ENCODE measurements at places on chromosomes 4 and X.

DNA sequence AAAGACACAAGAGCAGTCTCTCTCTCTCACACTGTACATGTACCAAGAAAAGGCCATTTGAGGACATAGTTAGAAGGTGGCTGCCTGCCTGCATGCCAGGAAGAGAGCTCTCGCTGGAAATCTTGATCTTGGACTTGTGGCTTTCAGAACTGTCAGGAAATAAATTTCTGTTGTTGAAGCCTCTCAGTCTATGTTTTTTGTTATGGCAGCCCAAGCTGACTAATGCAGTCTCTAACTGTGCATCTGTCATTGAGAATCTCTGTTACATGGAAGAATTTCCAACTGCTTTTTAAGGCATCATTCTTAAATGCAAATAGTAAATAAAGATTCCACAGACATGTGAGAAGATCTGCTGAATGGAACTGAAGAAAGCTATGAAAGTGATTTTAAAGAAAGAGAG lies 198.3 kb downstream of the PCDH10 start:
- no peak for DNase-seq

DNA sequence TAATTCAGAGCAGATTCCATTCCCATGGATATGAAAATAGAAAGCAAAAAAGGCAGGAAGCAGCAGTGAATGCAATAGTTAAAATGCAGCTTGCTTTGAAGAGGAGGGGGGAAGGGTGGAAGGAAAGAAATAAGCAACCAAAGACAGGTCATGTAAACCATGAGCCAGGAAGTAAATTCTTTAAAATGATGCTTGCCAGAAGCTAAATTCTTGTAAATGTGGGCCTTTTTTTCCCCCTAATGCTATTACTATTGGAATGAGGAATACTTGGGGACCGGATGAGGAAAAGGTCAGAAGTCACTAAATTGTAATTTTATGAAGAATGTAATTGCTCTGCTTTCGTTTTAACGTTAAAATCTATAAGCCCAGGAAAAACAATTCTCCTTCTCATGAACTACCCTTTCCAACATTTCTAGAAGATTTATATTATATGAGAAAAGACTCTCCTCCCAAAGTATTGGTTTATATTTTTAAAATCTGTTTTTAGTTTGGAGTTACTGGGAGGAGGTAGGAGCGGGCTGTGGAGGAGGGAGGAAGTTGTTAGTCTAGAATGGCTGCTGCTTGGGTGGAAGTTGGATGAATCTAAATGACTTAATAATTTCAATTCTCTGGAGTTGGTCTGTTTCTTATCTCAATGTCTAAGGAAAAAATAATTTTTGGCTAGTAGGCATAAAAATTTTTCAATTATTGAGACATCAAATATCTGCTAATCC lies 77.6 kb upstream of the PCDH18 start:
- DNase-seq: no peak

- no peak for DNase-seq
Observed at GRCh38 chr4:105698607-105699006, 9.9 kb downstream of the INTS12 start.

DNA sequence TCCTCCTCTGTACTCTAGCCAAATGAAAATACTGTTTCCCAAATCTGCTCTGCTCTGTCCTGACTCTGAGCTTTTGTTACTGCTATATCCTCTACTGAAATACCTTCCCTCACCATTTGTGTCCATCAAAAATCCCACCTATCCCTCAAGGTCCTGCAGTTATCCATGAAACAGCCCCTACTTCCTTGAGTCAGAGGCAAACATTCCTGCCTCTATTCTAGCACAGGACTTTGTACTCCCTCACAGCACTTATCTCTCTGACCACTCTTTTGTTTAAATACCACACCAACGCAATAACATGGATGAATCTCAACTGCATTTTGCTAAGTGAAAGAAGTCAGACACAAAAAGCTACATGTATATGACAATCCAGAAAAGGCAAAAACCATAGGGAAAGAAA lies 10.5 kb upstream of the RNF128 start:
- DNase-seq: no peak

GRCh38 chrX:132017431-132018185 lies 5.5 kb upstream of the STK26 start:
- no peak for DNase-seq

DNA sequence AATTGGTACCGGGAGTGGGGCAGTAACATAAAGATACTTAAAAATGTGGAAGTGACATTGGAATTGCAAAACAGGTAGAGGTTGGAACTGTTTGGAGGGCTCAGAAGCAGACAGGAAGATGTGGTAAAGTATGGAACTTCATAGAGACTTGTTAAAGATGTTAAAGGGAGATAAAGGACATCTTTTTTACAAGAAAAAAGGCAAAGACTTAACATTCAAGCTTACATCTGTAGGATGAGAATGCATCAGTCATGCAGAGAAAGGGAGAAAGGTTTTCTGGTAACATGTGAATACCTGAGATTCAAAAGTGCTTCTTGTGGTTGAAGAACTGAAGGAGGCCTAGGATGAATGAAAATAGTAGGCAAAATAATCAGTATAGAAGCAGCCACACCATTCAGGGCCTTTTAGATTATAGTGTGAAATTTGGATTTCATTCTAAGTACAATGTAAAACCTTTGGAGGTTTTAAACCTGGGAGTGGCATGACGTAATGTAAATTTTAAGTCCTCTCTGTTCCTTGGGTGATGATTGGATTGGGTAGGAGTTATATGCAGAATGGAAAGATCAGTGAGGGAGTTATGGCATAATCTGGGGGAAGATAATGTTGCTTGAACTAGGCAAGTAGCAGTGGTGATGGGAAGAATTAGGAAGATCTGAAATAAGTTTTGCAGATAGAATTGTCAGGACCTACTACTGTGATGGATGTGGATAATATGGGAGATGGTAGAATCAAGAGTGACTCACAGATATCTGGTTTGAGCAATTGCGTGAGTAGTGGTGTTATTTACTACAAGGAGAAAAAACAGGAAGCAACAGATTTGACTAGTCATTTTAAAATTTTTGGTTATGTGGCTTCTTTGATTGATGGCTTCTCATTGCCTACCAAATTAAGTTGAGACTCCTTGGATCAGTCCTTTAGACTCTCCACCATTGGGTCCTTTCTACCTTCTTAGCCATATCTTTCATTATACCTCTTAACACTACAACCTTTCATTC lies 138.7 kb downstream of the VSIG4 start:
- DNase-seq: no peak

GRCh38 chr4:158999166-158999682 lies 103.7 kb upstream of the RAPGEF2 start:
- no peak for DNase-seq

DNA sequence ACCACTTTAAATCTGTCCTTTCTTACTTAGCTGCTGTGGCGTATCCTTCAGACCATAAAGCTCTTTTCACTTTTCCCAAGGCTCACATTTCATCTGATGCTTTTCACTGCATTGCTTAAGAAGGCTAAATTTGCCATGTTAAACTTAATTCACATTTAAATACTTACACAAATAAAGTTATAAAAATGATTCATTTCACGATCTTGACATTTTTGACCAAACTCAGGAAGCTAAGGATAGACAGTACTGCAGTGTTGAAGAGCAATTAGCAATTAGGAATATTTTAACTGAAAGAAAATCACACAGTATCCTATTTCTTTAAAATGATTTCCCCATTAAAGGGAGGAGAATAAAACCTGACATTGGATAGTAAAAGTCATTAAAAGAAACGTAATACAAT lies 1038.6 kb downstream of the STPG2 start:
- no peak for DNase-seq

DNA sequence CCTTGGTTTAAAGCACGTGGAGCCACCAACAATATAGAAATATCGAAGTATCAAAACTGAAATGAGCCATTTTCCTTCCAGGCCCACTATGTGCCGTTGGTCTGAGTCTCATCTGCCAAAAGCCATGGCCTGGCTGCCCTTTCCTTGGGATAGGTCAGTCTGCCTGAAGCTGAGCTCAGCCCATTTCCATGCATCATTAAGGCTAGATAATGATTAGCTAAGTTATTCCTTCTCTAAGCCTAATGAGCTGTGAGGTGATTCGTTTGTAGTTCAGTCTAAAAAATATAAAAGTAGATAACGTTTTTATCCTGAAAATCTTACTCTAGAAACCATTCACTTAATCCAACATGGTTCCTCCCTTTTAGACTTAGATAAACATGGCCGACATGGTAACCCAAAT lies 936.2 kb upstream of the LCORL start:
- no peak for DNase-seq

- DNase-seq: no peak
Observed at GRCh38 chr4:77917601-77918000, 55.0 kb downstream of the MRPL1 start.

- no peak for DNase-seq
Observed at GRCh38 chr4:79334341-79334740, 8.5 kb upstream of the NAA11 start.

DNA sequence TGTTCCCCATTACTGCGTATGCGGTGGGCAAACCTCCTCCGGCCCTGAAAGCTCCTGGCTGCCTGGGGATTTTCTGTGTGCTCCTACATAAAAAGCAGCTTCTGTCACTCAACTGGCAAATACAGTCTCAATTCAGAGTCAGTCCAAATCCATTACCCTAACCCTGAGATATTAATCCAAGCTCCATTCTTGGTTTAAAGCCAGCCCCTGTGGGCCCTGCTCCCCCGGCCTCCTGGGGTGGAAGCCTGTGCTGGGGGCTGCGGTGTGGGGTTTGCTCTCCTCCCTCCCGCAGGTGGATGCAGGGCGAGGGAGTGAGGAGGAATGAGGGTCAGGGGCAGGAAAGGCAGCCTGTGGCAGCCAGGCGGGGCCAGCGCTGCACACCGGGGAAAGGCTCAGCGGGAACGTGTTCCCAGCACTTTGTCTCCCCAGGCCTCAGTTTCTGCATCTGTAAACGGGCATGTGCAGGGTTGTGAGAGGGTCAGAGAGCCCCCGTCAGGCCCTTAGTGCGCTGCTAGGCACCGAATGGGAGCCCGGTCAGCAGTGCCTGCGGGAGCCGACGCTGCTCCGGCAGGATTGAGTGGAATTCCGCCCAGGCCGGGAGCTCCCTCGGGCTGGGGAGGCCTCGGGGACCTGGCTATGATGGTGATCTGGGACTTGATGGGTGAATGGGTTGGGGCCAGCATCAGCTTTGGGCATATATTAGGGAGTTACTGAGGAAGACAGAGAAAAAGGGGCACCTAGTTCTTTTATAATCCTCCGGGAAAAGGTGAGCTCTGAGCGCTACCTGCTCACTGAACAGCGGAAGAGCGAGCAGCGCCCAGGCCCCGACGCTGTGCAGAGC lies 6.3 kb upstream of the RGS12 start:
- no peak for DNase-seq

DNA sequence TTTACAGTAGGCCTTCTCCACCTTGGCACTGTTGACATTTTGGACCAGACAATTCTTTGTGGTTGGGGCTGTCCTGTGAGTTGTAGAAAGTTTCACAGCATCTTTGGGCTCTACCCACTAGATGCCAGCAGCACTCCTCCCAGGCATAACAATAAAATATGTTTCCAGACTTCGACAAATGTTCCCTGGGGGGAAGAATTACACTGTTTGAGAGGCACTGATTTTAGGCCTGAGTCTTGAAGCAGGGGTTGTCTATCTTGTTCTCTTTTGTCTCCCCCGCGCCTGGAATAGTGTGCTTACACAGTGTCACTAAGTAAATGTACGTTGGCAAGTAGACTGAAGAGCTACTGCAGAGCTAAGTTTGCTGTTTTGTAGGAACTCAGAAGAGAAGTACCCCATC lies 254.4 kb upstream of the BOD1L1 start:
- DNase-seq: no peak

DNA sequence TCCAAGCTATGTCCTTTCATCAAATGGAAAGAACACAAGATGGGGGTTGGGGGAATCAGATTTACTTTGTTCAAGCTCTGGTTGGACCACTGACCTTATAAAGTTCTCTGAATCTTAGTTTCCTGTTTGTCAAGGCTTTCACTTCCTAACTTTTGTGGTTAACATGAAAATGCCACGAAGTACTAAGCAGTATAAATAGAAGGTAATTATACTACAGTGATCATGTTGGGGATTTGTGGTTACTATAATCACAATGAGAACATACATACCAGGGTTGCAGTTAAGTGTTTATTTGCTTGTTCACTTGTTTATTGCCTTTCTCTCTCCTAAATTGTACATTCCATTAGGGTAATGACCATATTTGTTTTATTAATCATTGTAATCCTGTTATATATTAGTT lies 53.2 kb downstream of the SPRY1 start:
- no peak for DNase-seq

- no peak for DNase-seq
Observed at GRCh38 chr4:174254613-174255012, 28.9 kb downstream of the FBXO8 start.

DNA sequence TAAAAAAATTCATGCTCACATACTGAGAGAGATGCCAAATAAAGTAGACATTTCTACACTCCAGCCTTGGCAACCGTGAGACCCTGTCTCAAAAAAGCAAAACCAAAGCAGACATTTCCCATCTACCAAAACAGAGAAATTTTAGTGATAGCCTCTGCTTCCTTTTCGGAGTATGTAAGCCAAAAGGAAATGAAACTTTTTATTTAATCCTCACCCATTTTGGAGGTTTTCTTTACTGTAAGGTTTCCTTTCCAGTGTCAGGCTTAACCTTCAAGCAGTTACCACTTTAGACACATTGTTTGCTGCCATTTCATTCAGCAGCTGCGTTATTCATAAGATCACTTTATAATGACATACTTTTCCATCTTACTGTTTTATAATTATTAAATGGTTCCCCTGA lies 15.9 kb downstream of the ADD1 start:
- no peak for DNase-seq

DNA sequence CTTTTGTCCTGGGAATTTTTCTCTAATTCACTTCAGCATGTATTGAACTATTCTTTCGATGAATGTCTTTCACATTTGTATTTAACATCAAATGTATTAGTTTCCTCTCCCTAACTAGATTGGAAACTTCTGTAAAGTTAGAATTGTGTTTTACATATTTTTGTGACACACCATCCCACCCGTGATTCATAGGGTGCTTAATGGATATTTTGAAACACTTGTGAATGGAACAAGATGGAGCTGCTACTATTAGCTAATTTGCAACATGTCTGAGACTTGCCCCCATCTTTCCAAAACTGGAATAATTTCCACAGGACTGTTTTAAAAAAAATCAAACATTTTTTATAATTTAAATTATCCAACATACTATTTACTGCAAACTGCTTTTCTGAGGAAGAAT lies 30.2 kb upstream of the GNPDA2 start:
- no peak for DNase-seq

DNA sequence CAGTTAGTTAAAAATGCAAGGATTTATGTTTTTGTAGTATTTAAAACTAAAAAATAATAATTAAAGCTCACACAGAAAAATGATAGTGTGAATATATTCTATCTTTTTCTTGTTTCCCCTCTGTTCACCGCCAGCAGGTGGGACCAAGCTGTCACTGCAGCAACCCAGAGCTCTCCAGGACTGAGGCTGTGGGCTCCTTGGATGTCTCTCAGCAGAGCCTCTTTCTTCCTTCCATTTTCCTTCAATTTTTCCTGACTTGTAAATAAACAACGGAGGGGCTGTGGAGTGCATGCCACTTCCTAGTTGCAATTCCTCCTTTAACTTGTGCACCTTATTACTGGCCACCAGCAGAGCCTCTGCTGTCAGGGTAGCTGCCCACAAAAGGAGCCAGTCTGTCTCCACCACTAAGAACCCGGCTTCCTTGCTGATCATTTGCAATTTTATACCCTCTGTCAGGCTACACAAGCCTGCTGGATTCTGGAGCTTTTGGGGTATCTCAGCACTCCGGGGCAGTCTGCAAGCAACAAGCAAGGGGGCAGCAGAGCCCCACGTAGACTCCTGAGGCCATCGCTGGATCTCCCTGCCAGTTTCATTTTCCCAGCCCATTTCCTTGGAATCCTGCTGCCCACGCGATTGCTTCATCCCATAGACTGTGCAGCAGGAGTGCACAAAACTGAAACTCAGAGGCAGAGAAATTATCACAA lies 1467.4 kb downstream of the C4orf33 start:
- DNase-seq: no peak
